ENCODE measurements at places on chromosomes 3 and 15.

DNA sequence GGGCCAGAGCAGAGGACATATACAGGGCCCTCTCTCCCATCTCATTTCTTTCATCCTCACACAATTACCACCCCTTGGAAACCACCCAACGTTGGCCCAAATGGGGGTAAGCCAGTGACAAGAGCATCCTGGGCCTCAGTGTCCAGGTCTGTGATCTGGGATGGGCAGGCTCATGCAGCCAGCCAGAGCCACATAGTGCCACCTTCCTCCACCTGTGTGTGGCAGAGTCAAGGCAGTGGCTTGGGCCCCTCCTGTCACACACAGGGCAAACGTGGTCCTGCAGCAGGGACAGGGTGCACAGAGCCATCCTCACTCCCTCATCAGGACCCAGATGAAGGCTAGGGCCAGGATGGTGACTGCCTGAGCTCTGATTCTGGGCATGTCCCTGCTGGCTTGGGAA lies 2.3 kb upstream of the MYL3 start:
- DNase-seq = no peak

GRCh38 chr15:89783111-89783860 lies 7.2 kb downstream of the MESP2 start:
- no peak for DNase-seq

GRCh38 chr15:92049290-92049989 lies 195.9 kb downstream of the SLCO3A1 start:
- no peak for DNase-seq

DNA sequence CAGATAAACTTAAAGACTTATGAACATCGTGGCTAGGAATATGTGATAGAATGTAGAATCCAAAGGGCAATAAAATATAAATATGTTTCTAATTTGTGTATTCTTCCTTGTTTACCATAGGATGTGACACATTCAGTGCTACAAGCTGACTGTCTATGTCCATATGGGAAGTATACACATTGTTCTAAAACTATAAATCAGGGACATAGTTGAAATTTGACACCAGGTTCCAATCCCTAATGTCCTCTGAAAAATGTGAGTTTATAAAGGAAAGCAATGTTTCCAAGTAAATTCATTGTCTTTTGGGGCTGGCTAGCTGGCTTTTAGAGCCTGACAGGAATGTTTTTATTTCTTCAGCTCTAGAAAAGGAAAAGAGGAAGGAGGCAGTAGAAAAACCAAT lies 273.6 kb downstream of the CNTN4 start:
- DNase-seq = no peak

- no peak for DNase-seq
Observed at GRCh38 chr3:108133048-108133369, 42.2 kb upstream of the CD47 start.

DNA sequence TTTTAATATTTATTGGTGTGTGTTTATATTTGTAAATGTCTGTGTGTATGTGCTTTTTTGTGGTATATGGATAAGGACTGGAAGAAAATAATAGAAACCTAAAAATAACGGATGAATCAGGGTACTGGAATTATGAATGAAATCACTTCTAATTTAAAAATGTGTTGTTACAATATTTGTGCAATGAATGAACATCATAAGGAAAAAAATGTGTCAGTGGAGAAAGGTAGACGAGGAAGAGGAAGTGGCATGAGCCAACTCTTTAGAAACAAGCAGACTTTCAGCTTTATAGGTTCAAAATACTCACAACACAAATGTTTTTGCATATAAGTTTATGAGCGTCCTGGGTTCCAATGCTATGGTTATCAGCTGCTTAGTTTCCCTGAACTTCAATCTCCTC lies 59.4 kb downstream of the SOX2 start:
- no peak for DNase-seq

GRCh38 chr15:94259121-94259751 lies 27.9 kb downstream of the MCTP2 start:
- no peak for DNase-seq

GRCh38 chr3:159664006-159664405 lies 324.6 kb upstream of the IL12A start:
- DNase-seq = no peak

GRCh38 chr3:38124324-38125122 lies 12.4 kb downstream of the ACAA1 start:
- DNase-seq = no peak

- DNase-seq = no peak
Observed at GRCh38 chr3:10957976-10958749, 34.4 kb upstream of the SLC6A1 start.

GRCh38 chr15:76163457-76164295 lies 103.9 kb downstream of the TMEM266 start:
- no peak for DNase-seq

- DNase-seq = no peak
Observed at GRCh38 chr15:89998141-89998661, 2.9 kb upstream of the ZNF710 start.
